GM06990 (cell line): ENCODE measurements at places on chromosomes 12 and 14.
A peak's percentile ranks its signal among the peaks of the same experiment; 100 is the strongest.

- no peak for DNase-seq
These were observed 3.4 kb downstream of the SLC22A17 start for GRCh38 chr14:23349156-23349845.

DNA sequence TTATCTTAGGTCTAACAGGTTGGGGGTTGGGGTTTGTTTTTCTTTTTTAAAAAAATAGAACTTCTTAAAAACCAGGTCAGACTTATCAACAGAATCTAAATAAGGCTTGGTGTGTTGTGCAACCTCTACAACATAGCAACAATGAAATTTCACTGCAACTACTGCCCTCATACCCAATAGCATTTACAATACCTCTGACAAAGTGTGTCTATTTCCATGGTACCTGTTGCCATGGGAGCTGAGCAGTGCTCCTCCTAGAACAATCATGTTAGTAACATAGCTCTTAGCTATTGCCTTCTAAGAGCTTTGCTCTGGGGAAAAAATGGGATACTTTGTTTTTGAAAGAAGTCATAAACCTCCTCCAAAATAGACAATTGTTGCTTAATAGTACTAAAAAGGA lies 103.3 kb upstream of the CCDC175 start:
- DNase-seq = no peak

GRCh38 chr12:112568641-112569040 lies 149.9 kb downstream of the PTPN11 start:
- DNase-seq = no peak

DNA sequence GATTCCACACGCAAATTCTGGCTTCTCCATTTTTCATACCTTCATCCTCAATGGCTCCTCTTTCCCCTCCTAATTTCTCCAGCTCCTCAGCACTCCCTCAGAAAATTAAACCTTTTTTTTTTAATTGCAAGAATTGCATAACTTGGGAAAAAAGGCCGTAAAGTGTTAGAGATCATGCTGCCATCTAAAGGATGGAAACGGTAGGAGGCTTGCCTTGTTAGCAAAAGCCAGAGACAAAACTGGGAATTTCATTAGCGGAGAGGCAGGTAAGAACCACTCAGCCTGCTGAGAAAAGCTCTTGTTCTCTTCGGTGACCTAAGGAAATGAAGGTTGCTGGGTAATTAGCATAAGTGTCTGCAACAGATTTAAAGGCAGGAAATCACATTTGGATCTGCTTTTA lies 204.3 kb downstream of the AEBP2 start:
- no peak for DNase-seq

DNA sequence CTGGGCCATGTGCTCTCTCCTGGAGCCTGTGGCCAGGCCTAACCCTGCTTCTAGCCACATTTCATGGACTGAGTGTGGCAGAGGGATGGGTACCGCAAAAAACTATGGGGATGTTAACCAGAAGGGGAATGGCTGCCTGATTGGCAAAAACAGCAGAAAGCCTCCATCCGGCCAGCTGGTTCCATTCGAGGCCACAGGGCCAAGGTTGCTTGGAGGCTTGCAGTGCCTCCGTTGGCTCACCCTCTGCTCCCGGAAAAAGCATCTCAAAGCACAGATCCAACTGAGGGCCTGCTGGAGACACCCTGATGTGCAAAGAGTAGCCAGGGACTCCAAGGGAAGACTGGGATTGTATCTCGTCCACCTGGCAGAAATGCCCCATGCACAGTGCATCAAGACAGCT lies 16.5 kb downstream of the TMEM120B start:
- no peak for DNase-seq

DNA sequence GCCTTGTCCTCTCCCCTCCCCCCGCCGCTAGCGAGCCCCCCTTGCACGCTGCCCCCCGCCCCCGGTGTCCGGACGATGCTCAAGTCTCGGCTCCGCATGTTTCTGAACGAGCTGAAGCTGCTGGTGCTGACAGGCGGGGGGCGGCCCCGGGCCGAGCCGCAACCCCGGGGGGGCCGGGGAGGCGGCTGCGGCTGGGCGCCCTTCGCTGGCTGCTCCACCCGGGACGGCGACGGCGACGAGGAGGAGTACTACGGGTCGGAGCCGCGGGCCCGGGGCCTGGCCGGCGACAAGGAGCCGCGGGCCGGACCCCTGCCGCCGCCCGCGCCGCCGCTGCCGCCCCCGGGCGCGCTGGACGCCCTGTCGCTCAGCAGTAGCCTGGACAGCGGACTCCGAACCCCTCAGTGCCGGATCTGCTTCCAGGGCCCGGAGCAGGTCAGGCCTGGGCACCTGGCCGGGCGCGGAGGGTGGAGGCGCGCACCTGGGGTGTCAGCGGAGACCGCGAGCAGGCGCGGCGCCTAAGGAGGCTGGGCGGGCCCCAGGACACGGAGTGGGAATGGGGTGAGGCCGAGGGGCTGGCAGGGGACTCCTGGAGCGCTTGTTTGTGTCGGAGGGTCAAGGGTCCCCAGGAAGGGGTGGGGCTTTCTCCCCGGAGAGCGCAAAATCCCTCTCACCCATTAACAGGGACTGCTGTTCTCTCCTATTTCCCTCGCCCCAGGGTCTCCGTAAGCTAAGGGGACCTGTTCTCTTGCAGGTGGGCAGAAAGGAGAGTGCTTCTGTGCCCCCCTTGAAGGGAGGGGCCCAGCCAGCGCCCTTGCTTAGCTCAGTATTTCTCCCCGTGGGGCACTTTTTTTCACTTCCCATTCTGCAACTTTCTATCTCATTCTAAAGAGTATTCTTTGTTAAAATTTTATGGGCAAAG lies 810 bp downstream of the MARCHF9 start:
- DNase-seq = peak; percentile 37

GRCh38 chr12:67650388-67651131 lies 2.0 kb downstream of the DYRK2 start:
- DNase-seq = peak; percentile 21

- DNase-seq = no peak
These were observed 10.7 kb downstream of the PKP2 start for GRCh38 chr12:32885831-32886230.

DNA sequence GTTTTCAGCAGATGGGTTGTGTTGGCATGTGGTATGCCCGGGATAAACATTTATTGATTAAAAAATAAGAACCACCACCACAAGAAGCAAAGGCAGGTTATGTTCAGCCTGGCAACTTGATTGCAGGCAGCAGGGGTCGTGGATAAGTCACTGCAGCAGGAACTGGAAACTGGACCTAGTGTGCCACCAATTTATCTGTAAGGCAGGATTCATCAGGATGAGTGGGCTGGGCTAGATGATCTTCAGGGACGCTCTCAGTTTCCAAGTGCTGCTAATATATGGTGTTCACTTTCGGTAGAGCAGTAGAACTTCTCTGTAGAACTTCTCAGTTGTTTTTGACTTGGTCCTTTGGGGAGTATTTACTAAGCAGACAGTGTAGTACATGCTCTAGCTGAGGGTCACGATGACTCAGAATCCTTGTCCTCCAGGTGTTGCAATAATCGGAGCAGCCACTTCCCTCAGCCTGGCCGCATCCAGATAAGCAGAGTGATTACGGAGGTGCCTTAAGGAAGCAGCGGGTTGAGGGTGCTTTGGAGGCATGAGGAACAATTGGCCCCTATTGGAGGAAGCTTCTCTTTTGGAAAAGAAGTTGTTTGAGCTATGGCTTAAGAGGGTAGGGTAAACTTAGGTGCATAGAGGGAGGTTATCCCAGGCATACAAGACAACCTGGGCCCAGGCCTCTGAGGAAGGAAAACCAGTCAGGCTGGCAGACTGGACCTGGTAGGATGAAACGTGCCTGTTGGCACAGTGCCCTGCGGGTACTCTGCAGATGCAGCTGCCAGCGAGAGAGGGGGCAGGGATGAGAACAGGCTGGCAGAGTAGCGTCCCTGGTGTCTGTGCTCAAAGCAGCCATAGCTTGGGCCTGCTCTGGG lies 104.0 kb downstream of the GPR135 start:
- no peak for DNase-seq

- DNase-seq = no peak
These were observed 338.6 kb downstream of the SYT1 start for GRCh38 chr12:79203058-79203647.

GRCh38 chr12:77204083-77204482 lies 138.7 kb upstream of the E2F7 start:
- no peak for DNase-seq

DNA sequence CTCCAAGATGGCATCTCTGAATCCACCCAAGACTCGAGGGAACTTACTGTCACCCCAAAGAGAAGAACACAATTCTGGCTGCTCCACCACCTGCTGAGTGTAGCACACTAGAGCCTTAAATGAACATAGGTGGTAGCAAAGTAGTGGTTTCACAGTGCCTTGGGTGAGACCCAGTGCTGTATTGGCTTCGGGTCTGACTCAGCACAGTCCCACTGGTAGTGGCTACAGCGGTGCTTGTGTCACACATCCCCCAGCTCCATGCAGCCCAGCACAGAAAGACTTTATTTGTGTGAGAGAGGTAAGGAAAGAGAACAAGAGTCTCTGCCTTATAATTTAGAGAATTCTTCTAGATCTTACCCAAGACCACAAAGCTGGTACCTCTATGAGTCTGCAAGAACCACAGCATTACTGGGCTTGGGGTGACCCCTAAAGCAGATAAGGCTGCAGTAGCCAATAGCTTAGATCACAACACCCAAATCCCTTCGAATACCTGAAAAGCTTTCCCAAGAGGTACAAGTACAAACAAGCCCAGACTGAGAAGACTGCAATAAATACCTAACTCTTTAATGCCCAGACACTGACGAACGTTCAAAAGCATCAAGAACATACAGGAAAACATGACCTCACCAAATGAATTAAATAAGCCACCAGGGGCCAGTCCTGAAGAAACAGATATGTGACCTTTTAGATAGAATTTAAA lies 83.3 kb upstream of the SLC38A4 start:
- DNase-seq = no peak

GRCh38 chr14:24690492-24690891 lies 56.5 kb upstream of the GZMB start:
- DNase-seq = no peak

GRCh38 chr12:14741153-14741552 lies 44.8 kb upstream of the GUCY2C start:
- no peak for DNase-seq

DNA sequence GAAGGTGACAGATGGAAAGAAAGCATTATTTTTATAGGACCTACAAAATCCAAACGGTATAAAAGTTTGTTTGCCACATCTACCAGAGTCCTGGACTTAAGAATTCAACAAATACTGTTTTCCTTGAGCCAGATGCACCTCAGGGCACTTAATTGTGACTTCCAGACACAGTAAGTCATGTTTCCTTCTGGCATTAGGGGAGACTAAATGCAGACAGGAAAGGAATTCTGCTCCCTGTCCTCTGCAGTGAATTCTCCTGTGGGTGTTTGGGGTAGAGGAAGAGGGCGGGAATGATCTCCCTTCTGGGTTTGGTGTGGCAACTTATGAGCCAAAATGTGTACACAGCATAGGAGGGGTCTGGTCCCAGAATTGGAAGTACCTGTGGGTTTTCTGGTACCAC lies 93.9 kb upstream of the ZDHHC17 start:
- DNase-seq = no peak

DNA sequence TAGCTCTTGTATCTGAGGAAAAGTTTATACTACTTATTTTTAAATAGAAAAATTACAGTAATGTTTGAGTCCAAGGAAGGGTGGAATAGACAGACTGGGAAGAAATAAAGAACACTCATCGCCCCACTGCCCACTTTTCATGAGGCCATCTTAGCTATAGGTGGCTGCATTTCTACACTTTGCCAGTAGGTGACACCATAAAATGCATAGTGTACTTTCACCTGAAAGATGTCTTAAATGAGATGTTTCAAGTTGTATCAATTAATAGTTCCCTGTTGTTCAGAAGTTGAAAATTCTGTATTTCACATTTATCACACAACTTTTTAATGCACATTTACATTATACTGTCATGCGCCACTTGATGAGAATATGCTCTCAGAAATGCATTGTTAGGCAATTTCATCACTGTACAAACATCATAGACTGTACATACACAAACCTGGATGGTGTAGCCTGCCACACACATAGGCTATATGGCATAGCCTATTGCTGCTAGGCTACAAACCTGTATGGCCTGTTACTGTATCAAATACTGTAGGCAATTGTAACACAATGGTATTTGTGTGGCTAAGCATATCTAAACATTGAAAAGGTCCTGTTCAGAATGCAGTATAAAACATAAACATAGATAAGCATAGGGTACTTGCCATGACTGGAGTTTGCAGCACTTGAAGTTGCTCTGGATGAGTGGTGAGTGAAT lies 27.6 kb downstream of the PMCH start:
- no peak for DNase-seq

- DNase-seq = no peak
These were observed 183.6 kb upstream of the DDHD1 start for GRCh38 chr14:53336729-53337128.

GRCh38 chr12:124754949-124755800 lies 108.5 kb downstream of the SCARB1 start:
- no peak for DNase-seq

DNA sequence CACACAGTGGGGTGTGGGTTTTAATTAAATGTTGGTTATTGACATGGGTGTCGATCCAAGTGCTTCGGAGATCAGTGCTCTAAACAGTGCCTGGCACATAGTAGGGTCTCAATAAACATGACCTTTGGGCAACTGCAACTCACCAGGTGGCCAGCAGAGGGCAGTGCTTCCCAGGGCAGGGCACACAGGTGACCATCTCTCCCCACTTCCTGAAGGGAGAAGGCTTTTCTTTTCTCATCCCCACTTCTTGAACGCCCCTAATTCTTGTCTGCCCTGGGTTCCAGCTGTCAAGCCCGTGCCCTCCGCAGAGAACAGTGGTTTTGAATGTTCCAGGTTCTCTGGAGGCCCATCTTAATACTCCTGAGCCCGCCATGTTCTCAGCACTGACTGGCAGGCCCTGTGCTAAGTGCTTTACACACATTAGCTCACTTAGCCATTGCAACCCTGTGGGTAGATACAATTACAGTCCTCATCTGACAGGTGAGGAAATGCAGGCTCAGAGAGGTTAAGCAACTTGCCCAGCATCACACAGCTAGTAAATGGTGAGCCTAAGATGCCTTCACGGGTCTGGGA lies 16.3 kb downstream of the RAPGEF3 start:
- no peak for DNase-seq

GRCh38 chr14:80713076-80713850 lies 228.3 kb downstream of the CEP128 start:
- DNase-seq = no peak

DNA sequence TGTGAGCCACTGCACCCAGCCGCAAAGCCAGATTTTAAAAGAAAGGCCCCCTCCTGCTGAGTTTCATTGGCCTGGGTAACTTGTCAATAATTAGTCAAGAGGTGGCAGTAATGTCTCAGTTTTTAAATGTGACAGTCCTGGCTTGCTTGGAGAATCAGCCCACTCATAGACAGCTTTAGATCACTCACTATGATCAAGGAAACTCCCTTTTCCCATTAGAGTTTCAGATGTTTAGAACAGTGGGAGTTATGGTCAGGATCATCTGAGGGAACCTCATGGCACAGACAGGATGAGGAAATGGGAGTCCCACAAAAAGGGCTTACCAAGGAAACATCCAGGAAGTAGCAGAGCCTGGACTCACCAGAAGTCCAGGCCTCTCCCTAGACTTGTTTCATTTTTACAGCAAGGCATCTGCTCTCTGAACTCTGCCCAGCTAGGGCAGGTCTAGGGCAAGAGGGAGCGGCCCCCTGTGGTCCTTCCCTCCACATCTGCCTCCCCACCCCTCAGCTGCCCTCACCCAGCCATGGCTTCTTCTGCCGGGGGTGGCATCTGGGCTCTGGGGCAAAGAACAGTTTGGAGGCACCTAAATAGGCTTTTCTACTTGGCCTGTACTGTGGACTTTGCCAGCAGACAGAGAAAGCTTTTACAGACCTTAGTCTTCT lies 11.2 kb downstream of the BCL2L14 start:
- DNase-seq = no peak

GRCh38 chr12:131408484-131408883 lies 302.4 kb upstream of the SFSWAP start:
- DNase-seq = no peak

- no peak for DNase-seq
These were observed 243.7 kb downstream of the C12orf75 start for GRCh38 chr12:105574056-105574715.
